HT-29 (cell line): ENCODE measurements at places on chromosomes 3 and 15. TPM values are rescaled to one million over a fixed set of nuclear protein-coding genes. Genes with fewer than 3 reads are reported as not detected.

- DNase-seq = no peak
Measured at GRCh38 chr3:62873761-62874710, 1.2 kb downstream of the CADPS start.

DNA sequence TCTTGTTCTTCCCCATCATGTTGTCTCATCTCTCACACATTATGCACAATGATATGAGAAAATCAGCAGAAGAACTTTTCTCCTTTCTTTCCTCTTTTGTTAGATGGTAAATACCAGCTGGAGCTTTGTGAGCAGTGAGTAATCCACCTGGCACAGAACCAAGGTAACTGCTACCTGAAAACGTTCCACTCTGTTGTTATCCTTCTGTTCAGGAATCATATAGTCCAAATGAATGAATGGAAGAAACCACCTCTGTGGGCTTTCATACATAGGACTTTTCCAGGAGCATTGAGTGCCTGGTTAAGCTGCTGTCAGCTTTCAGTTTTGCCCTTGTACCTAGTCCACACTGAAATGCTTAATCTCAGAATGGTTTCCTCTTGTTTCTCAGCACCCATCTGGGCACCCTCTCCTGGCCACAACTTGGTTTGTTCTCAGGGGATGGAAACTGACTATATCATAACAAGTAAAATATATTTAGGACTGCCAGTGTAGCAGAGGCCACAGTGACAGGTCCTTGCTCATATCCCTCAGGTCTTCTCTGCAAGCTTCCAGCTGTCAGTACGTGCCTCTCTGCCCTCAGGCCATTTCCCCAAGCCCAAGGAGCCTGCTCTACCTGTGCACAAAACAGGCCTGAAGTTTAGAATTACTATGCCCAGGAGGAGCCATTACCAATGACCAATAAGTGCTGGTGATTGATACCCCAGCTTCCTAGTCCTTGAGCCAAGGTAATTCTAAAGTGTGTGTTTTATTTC is 23.5 kb upstream of the SLC4A7 start:
- peak; percentile 65 for DNase-seq

COX5A gene
- total RNA-seq = 122 and 144 TPM in 2 replicates

GRCh38 chr15:53830707-53831386 is 71.4 kb upstream of the WDR72 start:
- peak; percentile 36 for DNase-seq

ZIC1 gene
- total RNA-seq = not detected in 2 replicates

SPTSSB gene
- total RNA-seq = 0.33 and 0.52 TPM in 2 replicates
